ENCODE measurements at places on chromosomes 16 and 17.

DNA sequence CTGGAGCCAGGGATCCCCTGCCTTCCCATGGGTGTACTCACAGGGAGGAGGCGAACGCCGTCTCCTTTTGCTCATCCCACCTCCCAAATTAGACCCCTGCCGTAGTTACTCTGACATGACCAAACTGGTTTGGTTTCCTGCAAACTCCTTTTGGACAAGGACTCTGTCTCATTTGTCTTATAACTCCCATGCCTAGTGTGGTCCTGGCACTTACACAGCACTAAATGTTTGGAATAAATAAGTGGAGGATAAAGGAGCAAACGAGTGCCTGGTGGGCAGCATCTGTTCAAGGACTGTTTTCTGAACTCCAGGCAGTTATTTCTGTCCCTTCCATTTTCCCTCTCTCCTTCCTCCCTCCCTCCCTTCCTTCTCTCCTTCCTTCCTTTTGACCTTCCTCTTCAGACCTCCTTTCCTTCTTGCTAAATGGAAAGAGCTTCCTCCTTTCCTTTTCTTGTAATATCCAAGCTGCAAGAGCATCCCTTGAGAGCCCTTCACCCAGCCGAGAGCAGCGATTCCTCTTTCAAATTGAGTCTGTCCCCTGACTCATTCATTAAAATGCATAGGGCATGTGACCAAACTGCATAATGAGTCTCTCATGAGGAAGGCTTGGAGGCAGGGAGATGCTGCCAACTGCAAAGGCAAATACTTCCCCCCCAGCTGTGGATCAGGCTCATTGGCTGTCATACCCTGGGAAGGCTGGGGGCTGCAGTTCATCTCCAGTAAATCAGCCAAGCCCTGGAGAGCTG, 36.8 kb downstream of the CHD9 start:
- DNase-seq, result no peak

GRCh38 chr17:21458054-21458453, 81.9 kb downstream of the KCNJ12 start:
- DNase-seq, result no peak

GRCh38 chr16:71473891-71474290, 11.8 kb upstream of the ZNF23 start:
- DNase-seq, result no peak

GRCh38 chr16:72198771-72199201, 26.8 kb upstream of the PMFBP1 start:
- DNase-seq, result no peak

GRCh38 chr17:2259769-2260536, 43.6 kb downstream of the SMG6 start:
- DNase-seq, result no peak

DNA sequence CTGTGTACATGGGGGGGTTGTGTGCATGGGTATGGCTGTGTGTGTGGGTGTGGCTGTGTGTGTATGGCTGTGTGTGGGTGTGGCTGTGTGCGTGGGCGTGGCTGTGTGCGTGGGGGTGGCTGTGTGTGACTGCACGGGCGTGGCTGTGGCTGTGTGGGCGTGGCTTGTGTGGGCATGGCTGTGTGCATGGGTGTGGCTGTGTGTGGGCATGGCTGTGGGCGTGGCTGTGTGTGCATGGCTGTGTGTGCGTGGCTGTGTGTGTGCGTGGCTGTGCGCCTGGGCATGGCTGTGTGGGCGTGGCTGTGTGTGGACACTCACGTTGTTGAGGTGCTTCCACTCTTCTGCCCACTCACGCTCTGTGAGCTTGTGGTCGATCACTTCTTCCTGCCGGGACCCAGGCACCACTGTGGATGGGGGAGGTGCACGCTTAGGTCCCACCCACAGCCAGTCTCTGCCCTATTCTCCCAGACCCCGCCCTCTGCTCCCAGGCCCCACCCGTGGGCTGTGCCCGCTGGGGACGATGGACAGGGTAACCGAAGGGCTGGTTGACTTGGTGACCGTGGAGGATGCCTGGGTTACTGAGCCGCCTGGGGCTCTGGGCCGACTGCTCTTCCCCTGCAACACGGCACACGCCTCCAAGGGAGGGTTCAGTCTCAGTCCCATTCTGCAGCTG, 16.0 kb upstream of the PABPN1L start:
- DNase-seq, result no peak

GRCh38 chr17:73281928-73282327, 20.2 kb upstream of the CPSF4L start:
- DNase-seq, result no peak
